ENCODE measurements at places on chromosomes 12 and 14.
A peak's percentile ranks its signal among the peaks of the same experiment; 100 is the strongest.

DNA sequence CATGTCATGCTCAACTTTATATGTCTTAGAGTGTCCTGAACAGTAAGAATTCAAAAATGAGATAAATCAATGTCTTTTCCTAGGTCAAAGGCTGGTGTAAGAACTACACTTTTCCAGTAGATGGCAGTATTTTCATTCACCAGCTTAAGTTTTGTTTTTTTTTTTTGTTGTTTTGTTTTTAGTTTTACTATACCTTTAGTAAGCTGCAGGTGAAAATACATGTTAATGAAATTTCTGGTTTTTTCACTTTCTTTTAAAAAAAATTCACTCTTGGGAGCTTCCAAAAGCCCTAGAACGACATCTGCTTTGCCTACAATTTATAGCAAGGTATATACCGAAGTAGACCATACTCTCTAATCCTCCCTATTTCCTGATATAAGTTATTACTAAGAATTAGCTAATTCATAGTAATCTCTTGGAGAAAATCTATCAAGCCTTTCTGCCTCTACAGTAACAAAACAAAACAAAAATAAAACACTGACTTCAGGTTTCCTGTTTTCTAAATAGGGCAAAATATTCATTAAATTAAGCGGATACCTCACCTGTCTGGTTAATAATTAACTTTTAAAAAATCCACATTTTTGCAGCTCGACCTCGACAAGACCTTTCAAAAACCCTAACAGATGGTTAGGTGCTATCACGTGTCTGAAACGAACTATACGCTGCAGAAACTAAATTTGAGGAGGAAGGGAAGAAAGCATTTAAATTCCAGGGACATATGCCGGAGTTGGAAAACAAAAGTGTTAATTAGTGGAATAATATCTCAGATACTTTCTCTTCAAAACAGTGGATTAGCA, 2.7 kb upstream of the SAMD4A start:
- peak; percentile 33 for DNase-seq

GRCh38 chr14:93997916-93998870, 1.1 kb downstream of the CCDC197 start:
- no peak for DNase-seq

- no peak for DNase-seq
Observed at GRCh38 chr12:93813972-93814821, 137.0 kb downstream of the CRADD start.

GRCh38 chr14:29608861-29609260, 318.8 kb downstream of the PRKD1 start:
- no peak for DNase-seq

DNA sequence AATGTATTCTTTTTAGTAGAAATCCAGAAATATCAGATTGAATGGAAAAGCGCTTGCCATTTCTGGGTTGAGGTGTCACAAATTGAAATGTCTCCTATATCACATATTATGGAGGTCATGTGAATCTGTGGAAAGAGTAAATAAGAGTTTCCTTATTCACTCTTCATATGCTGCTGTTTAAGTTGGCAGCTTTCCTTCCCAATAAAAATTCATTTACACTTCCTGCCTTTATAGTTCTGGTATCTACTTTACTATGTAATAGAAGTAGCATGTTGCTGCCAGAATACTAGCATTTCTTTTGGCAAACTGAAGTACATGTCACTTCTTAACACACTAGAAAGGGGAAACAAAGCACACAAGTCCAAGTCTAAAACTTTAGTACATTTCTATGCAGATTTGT, 60.8 kb downstream of the SDR9C7 start:
- no peak for DNase-seq

DNA sequence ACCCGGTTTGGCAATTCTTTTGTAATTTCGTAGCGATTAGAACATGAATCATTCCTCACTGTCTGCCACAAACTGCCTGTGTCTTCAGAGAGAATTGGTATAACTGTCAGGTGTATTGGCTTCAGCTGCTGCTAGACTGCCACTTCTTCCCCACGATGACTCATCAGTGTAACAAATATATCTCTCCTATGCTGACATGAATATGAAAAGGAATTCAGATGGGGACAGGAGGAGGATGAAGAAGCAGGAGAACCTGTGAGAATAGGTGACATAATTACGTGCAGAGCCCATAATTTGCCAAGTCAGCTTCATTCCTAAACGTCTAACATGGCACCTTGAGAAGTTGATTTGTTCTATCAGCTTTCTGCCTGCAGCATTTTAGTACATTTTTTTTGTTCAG, 64.9 kb downstream of the FRMD6 start:
- no peak for DNase-seq

DNA sequence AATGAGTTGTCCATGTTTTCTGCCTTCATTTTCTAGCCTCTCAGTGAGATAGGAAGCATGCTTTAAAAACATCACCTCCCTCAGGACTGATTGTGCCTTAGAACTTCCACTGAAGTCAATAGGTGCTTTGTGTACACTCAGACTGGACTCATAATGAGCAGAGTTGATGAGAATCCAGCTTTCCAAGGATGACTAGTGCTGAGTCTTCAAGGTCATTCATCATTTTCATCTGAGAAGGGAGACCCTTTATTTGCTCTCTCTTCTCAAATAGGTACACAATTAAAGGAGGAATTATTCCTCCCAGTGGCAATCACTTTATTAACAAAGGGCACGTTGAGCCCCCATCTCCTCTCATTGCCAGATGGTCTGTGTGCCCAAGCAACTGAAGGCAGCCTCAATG, 210.9 kb upstream of the PRKD1 start:
- no peak for DNase-seq

GRCh38 chr12:89187507-89187906, 164.8 kb downstream of the DUSP6 start:
- no peak for DNase-seq

DNA sequence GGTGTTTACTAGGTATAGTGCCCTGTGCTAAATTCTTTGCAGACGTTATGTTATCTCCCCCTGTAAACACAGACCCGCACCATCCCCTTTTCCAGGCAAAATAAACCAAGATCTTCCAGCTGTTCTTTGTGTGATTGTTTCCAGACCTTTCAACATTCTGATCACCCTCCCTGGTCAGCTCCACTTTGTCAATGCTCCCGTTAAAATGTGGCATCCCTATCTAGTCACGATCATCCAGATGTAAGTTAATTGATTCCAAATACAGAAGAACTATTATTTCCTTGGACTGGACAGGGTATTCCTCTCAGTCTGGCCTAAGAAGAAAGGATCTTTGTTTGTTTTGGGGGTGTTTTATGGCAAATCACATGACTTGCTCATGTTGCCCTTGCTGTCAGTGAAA, 127.6 kb upstream of the ARID2 start:
- peak; percentile 39 for DNase-seq

DNA sequence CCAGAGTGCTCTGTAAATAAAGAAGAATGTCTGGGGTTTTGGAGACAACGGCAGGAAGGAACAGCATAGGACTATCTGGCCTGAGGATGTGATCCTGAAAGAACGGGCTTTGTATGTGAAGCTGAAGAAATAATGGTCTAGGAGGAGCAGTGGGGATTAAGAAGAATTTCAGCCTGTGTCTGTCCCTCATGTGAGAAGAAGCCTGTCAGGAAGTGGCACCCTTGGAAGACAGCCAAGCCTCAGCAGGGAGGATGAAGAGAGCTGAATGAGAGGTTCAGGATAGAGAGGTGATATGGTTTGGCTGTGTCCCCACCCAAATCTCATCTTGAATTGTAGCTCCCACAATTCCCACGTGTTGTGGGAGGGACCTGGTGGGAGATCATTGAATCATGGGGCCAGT, 56.9 kb upstream of the TCL1A start:
- DNase-seq = no peak

GRCh38 chr14:38248321-38249028, 7.4 kb downstream of the CLEC14A start:
- DNase-seq = no peak

DNA sequence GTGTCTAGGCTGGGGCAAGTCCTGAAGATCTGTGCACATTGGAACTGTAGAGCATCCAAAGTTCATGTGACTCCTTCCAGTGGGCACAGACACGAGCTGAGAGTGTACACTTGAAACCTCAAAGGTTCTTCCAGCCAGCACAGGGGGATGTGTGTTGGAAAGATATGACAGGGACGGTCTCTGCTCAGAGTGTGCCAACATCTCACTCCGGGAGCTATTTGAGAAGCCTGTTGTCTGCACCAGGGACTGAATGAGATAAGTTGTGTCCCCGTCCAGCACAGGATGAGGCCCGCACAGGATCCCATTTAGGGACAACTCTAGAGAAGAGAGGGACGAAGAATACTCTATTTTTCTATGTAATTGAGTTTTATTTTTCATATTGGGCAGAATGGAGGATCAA, 136.3 kb downstream of the SNAPC1 start:
- DNase-seq = no peak

DNA sequence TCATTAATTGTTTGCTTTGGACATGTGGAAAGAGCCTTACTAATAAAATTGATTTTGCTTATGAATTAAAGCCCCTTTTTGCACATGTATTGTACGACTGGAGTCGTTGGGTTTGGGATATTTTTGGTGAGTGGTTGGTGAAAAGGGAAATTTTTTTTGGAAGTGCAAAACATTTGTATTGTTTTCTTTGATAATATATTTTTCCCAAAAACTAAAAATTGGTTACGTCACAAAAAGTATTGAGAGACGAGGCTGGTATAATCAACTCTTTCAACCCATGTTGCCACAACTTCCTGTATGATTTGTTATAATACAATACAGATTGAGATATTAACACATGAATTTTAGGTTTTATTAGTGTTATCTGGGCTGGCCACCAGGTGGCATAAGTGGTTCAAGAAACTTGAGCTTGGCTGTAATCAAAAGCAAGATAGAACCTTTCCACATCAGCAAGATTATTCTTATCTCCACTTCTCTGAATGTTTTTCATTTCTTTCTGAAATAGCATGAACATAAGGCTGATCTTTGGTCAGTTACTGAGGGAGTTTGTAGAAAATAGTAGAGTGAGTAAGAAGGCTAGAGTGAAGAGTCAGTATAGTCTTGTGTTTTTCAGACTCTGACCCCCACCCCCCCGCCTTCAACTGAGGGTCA, 8.7 kb downstream of the NGDN start:
- DNase-seq = peak; percentile 65

DNA sequence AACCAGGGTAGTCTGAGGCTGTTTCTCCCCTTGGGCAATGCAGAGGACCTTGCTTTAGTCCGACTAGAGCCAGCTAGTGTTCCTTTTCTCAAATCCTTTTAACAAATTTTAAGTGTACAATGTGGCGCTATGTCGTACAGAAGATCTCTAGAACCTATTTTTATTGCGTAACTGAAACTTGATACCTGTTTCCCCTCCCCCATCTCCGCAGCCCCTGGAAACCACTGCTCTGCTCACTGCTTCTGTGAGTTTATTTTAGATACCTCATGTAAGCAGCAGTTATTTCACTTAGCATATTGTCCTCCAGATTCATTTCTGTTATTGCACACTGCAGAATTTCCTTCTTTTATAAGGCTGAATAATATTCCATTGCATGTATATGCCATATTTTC, 1092.3 kb downstream of the AACS start:
- no peak for DNase-seq

GRCh38 chr12:563787-564298, 99.4 kb downstream of the NINJ2 start:
- no peak for DNase-seq

- DNase-seq = no peak
Observed at GRCh38 chr12:121765573-121765972, 27.9 kb downstream of the RHOF start.

- no peak for DNase-seq
Observed at GRCh38 chr14:32397861-32398640, 69.0 kb downstream of the AKAP6 start.

GRCh38 chr14:81455390-81455789, 55.3 kb upstream of the STON2 start:
- DNase-seq = no peak

DNA sequence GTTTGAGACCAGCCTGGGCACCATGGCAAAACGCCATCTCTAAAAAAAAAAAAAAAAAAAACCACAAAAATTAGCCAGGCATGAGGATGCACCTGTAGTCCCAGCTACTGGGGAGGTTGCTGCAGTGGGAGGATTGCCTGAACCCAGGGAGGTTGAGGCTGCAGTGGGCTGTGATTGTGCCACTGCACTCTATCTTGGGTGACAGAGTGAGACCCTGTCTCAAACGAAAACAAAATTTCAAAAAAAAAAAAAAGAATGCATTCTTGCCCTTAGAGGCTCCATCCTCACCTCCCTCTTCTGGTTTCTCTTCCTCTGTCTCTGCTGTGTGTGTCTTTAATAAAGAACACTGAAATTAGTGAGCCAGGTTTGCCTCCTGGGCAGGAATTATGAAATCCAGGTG, 107.8 kb downstream of the VCPKMT start:
- DNase-seq = no peak

DNA sequence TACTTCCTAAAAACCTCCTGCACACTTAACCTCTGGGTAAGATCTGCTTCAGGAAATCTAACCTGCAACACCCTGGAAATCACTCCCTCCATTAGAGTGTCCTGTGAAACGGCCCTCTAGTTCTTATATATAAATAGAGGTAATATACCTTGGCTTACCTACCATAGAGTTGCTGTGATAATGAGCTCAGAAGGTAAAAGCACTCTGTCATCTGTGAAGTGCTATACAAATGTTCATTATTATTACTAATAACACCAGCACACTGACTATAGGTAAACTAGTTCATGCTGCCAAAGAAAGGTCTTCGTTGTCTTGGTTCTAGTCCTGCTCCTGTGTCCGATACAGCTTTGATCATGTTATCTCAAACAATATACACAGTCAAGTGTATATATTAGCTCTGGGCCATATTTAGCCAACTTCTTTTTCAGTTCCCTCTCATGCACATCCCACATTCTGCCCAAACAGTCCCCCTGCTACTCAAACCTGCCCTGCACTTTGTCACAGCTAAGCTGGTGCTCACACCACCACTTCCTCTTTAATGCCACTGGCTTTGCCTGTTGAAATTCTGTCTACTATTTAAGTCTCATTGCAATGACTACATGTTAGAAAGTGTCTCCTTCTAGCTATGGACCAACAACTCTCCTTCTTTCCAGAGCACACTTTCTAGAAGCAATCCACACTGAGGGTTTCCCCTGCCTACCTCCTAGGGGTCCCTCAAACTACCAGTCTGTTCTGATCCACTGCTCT, 5.1 kb downstream of the E2F7 start:
- no peak for DNase-seq

DNA sequence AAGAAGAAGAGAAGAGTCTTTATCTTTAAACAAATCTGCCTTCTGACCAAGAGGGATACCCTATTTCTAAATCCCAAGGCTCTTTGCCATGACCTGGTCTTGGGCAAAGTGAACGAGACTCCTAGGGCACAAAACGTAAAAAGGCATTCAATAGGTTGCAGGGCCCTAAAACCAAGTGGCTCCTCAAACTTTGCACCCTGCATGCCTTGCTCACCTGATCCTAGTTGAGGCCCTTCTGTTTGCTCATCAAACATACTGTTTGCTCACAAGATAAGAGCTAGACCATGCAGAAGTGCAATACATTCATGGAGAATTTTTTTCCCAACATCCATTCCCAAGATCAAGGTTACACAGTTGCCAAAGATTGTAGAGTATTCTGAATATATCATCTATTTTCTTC, 7.9 kb upstream of the PRH1 start:
- no peak for DNase-seq

DNA sequence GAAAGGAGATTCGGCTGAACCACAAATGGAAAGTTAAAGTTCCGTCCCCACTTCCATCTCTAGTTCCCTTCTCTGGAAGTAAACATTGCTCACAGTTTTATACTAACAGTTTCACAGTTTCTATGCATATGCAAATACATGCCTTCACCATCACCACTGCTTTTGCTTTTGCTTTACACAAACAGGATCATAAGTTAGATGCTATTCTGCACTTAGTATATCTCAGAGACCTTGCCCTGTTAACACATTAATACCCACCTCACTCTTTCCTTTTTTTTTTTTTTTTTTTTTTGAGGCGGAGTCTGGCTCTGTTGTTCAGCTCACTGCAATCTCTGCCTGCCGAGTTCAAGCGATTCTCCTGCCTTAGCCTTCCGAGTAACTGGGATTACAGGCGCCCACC, 890 bp downstream of the TEP1 start:
- DNase-seq = no peak

All from SK-N-DZ (cell line).